ENCODE measurements at places on chromosomes 4 and X.

- no peak for DNase-seq
These were observed 7.8 kb downstream of the PF4V1 start for GRCh38 chr4:73860917-73861316.

- no peak for DNase-seq
These were observed 102.4 kb upstream of the TMLHE start for GRCh38 chrX:155715141-155715540.

DNA sequence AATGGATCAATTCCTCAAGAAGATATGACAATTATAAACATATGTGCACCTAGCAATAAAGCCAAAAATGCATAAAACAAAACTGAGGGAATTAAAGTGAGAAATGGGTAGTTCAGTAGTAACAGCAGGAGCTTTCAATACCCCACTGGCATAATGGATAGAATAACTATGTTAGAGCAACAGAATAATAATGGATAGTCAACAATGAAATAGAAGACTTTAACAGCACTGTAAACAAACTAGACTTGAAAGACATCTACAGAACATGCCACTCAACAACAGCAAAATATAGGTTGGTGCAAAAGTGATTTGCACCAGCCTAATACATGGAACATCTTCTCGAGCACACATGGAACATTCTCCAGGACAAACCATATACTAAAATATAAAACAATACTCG, 20.0 kb upstream of the MBNL3 start:
- DNase-seq, result no peak

GRCh38 chr4:142809559-142809958, 36.5 kb downstream of the INPP4B start:
- no peak for DNase-seq

DNA sequence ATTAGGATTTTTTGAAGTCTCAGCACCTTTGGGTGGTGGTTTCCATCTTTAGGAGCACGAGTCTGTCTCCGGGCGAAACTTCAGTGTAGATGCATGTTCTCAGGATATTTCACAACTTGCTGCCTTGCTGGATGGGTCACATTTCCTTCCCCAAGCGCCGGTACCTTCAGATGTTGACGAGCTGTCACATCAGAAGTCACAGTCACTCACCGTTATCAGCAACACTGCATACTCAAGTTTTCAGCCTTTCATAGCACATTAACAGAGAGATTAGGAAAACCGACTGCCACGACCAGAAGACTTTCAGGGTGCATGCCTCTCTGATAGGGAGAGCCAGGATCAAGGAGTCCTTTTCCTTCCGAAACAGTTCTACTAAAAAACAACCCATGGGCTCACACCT, 77.8 kb downstream of the SHROOM2 start:
- no peak for DNase-seq

DNA sequence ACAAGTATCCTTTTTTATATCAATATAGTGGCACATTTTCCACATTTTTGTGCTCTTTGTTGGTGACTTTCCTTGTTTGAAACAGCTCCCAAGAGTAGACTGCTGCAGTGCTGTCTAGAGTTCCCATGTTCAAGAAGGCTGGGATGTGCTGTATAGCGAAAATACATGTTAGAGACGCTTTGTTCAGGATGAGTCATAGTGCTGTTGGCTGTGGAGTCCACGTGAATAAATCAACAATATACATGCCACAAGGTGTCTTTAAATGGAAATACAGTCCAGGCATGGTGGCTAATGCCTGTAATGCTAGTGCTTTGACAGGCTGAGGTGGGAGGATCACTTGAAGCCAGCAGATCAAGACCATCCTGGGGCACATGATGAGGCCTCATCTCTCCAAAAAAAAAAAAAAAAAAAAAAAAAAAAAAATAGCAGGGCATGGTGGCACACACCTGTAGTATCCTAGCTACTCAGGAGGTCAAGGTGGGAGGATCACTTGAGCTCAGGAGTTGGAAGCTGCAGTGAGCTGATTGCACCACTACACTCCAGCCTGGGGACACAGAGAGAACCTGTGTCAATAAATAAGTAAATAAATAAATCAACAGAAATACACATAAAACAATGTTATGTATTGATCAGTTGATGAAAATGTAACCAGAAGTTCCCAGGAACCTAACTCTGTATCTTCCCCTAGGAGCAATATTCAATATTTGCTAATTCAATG, 256.8 kb upstream of the STS start:
- no peak for DNase-seq

GRCh38 chr4:100875296-100876068, 357.7 kb upstream of the EMCN start:
- no peak for DNase-seq

DNA sequence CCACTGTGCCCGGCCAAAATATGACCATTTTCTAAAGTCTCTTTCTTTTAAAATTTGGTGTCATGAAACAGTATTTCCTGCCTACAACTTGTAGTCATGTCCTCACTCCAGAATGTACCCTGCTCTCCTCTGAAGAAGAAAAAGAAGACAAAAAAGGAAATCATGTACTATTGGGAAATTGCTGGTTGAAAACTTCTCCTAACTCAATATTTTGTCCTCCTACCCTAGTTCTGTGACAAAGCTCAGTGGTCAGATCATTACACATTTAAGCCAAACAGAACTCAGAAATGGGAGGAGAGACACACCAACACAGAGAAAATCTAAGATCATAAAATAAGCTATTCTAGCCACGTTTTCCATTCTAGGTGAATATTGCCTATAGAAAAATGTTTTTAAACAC, 127.7 kb downstream of the IRF2 start:
- DNase-seq, result no peak

DNA sequence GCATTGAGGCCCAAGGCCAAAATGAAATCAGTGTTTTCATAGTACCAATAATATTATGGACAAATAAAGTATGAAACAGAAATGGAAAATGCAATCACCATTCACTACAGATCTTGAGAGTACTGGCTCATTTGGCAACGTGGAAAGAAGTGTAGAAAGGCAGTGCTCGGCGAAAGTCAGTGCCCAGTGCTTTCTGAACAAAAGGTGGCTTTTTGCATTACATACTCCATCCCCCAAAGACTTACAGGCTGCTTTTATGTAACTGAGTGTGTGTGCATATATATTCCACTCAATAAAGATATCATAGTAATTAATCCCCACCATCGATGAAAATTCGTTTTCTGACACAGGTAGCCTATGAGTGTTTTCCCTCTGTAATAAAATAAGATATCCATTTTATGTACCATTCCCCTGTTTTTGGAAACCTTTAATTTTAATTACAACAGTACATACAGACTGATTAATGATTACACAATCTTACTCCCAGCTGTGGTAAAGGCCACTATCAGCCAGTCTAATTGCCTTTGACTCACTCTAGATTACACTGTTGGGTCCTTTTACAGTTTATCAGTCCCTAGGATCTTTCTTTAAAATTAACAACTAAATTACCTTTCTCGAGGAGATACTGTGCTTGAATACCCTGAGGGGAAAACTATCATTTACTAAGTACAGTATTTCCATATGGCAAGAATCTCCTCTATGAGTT, 65.9 kb downstream of the MAD2L1 start:
- no peak for DNase-seq

DNA sequence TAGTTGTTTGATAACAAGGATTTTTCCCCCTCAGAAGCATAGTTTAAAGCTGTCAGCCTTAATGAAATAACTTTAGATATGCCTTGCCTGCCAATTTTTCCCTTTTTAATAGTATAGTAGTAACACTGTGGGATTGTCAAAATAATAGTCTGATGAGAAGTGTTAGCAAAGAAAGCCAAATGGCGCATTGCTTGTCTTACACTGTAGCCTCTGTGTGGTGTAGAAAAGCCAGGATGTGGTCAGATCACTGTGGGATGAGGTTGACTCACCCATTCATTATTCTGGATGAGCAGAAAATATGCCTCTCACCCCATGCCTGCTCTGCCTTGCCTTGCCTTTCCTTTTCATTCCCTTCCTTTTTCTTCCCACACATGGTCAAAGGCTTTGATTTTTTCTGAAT, 257.8 kb upstream of the NRK start:
- no peak for DNase-seq

DNA sequence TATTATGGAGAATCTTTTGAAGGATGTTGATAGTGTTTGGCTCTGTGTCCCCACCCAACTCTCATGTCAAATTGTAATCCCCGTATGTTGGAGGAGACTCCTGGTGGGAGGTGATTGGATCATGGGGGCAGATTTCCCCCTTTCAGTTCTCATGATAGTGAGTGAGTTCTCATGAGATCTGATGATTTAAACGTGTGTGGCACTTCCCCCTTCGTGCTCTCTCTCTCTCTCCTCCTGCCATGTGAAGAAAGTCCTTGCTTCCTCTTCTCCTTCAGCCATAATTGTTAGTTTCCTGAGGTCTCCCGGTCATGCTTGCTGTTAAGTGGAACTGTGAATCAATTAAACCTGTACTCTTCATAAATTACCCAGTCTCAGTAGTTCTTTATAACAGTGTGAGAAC, 166.1 kb upstream of the NUDT6 start:
- DNase-seq, result no peak

GRCh38 chr4:118329849-118330248, 23.0 kb downstream of the PRSS12 start:
- no peak for DNase-seq

GRCh38 chrX:41302370-41302769, 31.6 kb upstream of the DDX3X start:
- DNase-seq, result peak; percentile 31

GRCh38 chr4:123017636-123018395, 95.4 kb upstream of the NUDT6 start:
- DNase-seq, result no peak

- no peak for DNase-seq
These were observed 147.6 kb upstream of the TBC1D9 start for GRCh38 chr4:140903522-140904475.

DNA sequence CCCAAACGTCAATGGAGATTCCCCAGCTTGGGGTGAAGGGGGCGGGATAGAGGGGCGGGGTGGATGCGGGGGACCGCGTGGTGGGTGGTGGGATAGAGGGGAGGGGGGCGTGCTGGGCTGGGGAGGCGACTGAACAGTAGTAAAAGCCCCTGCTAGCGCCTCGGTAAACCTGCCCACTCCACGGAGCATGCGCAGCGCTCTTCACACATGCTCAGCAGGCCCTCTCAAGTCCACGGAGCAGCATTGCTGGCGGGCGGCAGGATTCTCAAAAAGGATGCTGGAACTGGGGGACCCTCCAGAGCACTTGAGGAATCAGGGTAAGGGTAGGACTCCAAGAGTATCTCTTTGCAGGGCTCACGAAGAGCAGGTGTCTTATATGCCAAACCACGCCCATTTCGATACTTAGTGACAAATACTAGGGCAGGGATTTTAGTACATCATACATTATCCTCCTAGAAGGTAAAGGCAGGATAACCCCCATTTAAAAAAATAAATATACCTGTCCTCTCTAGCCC, 378 bp upstream of the RPS6KA6 start:
- DNase-seq, result peak; percentile 80

- no peak for DNase-seq
These were observed 2.0 kb downstream of the DOK7 start for GRCh38 chr4:3464911-3465697.

GRCh38 chrX:118211891-118212816, 95.5 kb upstream of the KLHL13 start:
- peak; percentile 43 for DNase-seq

DNA sequence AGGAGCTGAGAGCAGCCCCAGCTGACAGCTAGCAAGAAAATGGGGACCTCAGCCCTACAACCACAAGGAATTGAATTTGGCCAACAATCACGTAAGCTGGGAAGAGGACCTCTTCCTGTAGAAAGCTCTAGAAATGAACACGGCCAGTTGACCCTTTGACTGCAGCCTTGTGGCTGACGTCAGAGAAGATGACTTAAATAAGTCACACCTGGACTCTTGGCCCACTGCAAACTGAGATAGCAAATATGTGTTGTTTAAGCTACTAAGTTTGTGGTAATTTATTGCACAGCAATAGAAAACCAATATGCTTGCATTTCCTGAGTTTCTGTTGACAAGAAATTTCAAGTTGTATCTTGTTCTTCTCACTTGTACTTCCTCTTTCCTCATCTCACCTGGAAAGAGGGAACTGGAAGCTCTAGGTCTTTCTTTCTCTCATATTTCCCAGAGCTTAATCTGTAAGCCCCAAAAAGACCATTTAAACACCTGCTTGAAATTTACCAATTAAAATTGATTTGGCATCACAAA, 18.8 kb downstream of the PRKG2 start:
- DNase-seq, result no peak

DNA sequence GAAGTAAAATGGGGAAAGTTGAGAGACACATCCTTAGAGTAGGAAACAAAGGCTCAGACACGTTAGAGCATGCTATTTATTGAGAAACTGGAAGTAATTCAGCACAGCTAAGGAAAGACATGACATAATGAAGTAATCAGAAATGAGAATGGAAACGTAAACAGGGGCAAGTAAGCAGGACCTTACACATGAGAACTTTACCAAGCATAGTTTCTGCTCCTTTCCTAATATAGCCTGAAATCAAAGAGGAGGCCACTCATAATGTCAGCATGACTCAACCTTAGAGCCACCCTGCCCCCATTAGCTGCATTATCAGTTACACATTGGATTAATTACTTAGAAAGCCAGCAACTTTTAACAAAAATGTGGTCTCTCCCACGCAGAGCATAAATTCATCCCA, 558.3 kb upstream of the GRIA3 start:
- no peak for DNase-seq

- DNase-seq, result no peak
These were observed 150.4 kb downstream of the CENPC start for GRCh38 chr4:67394879-67395278.

GRCh38 chr4:112560084-112560483, 44.1 kb upstream of the NEUROG2 start:
- no peak for DNase-seq

- no peak for DNase-seq
These were observed 58.2 kb downstream of the PDE5A start for GRCh38 chr4:119570401-119570800.

- no peak for DNase-seq
These were observed 170.7 kb downstream of the COL4A6 start for GRCh38 chrX:108267557-108267956.

DNA sequence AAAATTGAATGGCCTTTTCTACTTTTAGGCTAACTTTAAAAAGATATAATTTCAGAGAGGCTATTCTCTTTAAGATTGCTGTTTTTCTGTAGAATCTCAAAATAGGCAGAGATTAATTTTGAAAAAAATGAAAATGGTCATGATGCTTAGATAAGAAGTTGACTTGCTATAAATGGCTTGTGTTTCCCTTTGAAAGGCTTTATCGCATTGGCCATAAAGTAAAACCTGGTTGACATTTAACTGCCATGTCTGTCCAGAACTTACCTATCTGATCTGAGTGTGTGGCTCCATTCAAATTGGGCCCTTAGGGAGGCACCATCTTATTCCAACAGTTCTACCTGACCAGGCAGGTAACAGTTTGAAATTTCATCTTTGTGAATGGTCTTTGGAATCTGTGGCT, 56.1 kb downstream of the AFF2 start:
- no peak for DNase-seq

DNA sequence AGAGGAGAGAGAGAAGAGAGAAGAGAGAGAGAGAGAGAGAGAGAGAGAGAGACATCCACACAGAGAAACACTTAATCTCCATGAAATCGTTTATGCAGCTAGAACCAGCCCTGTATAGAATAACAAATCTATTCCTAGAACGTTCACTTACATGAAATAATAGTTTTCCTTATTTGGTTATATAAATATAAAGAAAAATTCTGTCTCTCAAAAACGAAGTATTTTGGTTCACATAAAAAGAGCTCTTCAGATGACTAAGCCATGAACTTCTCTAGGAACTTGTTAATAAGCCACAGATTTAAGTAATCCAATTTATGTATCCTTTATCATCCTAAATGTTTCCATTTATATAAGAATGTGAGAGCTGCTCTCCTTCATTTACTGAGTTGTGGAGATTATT, 1315.1 kb upstream of the PCDH7 start:
- no peak for DNase-seq

GRCh38 chr4:96763546-96763945, 923.7 kb downstream of the PDHA2 start:
- DNase-seq, result no peak

- DNase-seq, result no peak
These were observed 194.7 kb downstream of the CPEB2 start for GRCh38 chr4:15197005-15197404.
